ENCODE measurements at places on chromosomes 12 and 14.

DNA sequence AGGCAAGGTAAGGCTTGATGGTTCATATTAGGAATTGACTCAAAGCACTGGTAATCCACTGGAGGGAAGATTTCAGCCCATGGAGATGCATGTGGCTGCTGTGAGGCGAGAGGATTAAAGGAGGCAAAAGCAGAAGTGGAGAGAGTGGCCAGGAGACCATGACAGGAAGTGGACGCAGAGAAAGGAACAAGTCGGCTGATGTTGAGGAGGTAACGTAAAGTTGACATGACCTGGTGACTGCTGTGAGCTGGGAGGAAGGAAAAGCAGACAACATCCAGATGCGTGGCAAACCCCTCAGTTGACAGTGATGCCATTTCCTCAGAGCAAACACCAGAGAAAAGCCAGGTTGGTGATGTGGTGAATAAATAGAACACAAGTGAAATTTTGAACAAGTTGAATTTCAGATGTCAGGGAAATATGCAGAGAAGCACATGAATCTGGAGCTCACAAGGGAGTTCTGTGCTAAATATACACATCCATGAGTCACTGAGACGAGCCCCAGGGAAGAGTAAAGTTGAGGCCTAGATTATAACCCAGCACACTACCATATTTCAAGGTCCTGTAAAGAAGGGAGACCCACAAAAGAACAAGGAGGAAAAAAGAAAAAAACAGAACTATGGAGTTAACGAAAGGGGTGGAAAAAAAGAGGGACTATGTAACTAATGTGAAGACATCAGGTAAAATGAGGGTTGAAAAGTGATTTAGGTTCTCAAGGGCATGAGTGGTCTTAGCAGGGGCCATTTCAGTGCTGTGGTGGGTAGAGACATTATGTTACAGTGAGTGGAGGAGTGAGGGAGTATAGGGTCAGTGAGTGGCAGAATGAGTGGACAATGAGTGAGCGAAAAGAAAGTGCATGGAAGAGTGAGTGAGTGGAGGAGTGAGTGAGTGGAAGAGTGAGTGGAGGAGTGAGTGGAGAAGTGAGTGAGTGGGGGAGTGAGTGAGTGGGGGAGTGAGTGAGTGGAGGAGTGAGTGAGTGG lies 61.6 kb upstream of the GZMB start:
- DNase-seq, result no peak

DNA sequence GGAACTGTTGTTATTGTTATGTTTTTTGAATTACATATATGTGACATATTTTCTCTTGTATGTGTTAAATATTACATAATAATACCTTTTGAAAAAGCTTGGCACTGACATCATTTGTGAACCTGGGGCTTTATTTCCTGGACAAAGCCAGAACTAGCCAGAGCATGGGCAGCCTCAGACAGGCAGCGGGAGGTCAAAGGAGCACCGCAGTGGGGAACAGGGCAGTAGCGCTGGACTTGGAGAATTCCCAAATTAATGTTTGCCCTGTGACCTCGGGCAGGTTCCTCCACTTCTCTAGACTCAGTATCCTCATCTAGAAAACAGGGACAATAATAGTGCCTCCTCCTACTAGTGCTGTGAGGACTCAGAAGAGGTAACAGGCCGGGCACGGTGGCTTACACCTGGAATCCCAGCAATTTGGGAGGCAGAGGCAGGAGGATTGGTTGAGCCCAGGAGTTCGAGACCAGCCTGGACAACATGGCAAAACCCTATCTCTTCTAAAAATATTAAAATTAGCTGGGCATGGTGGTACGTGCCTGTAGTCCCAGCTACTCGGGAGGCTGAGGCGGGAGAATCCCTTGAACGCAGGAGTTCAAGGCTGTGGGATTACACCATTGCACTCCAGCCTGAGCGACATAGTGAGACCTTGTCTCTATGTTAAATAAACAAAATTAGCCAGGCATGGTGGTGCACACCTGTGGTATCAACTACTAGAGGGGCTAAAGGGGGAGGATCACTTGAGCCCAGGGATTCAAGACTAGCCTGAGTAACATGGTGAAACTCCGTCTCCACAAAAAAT lies 27.3 kb upstream of the ITPK1 start:
- DNase-seq, result no peak

DNA sequence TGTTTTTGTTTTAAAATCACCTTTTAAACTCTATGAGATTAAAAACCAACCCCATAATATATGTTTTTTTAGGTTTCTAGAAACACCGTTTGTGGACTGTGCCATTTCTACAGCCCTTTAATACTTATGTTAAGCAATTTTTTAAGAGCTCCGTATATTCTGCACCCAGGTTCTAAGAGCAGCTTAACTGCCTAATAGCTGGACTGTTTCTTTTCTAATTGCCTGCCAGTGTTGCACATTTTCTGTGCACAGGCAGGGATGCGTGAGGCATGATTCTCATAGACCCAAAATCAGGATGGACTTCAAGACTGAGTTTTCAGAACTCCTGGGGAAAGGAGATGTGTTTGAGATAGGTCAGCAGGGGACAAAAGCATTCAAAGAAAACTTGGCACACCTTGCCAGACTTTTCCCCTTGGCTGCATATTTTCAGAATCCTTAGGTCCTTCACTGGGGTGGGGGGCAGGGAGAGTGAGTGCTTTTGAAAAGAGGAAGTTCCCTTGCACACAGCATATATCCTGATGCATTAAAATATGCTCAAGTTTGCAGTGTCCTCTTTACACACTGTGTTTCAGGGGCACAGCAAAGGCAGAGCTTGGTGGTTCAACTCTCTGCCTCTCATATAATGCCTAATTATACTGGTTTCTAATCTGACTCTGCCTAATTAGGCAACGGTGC lies 27.9 kb downstream of the TMEM30B start:
- no peak for DNase-seq

DNA sequence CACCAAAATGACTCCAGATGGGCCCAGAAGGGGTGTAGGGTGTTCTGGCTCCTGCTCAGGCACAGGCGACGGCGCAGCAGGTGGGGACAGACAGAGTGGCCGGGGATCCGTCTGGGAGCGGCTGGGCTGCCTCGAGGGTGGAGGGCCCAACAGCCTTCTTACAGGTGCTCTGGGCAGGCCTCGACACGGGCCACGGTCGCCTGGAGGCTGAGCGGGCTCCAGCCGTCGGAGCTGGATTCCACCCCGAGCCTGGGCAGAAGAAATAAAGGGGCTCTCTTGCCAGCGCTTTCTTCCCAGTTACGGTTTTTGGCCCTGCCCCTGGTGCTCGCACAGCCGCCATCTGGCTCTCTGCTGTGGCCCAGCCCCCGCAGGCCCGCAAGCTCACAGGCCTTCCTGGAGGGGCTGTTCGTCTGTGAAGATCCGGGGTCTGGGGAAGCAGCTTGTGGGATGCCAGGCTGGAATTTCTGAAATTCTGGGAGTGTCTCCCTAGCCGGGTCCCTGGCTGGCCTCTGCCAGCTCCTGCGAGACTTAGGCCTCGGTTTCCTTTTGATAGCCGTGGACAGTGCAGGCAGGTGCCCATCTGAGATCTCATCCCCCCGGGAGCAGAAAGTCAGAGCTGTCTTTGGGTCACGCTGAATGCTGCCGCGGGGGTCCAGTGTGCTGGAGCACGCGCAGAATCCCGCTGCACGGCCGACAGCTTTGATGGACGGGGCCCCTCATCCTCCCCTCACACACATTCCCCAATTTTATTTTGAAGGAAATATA lies 122.7 kb downstream of the PAPOLA start:
- DNase-seq, result no peak

GRCh38 chr12:124588018-124588634 lies 20.7 kb upstream of the NCOR2 start:
- DNase-seq, result no peak

GRCh38 chr14:60594062-60594461 lies 55.2 kb downstream of the SIX1 start:
- no peak for DNase-seq

DNA sequence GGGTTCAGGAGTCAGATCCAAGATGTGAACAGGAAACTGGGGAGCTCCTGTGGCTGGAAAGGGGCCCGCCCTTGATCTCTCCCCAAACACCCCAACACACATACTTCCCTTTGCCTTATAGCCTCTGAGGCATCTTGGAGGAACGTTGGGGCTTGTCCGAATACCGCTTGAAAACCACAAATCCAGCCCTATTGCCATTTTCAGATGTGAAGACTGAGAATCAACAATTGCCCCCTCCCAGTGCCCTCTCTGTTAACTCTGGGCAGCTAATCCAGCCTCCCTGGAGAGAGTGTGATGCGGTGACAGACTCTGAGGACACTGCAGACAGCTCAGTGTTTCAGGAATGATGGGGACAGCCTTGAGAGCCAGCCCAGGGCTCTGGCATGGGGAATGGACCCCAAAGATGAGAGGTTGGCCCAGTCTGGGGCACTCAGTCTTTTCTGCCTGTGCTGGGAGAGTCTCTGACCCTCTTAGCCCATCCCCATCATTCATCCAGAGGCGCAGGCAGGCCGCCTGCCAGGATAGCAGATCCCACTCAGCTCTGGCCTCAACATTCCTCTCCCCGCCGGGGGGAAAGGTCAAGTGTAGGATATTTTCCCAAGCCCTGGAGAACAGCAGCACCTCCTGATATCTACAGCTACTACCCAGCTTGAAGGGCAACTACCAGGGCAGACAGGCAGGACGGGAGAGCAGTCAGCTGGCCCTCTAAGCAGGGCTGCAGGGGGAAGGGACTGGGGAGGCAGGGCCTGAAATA lies 24.6 kb upstream of the LTBP2 start:
- DNase-seq, result no peak

GRCh38 chr12:93778306-93778705 lies 101.1 kb downstream of the CRADD start:
- peak; percentile 82 for DNase-seq

GRCh38 chr14:94342334-94342934 lies 19.3 kb upstream of the SERPINA6 start:
- DNase-seq, result peak; percentile 97

- DNase-seq, result no peak
Measured at GRCh38 chr12:52300796-52301691, 9.7 kb upstream of the KRT81 start.

- peak; percentile 89 for DNase-seq
Measured at GRCh38 chr12:1429980-1430379, 164.4 kb downstream of the FBXL14 start.

DNA sequence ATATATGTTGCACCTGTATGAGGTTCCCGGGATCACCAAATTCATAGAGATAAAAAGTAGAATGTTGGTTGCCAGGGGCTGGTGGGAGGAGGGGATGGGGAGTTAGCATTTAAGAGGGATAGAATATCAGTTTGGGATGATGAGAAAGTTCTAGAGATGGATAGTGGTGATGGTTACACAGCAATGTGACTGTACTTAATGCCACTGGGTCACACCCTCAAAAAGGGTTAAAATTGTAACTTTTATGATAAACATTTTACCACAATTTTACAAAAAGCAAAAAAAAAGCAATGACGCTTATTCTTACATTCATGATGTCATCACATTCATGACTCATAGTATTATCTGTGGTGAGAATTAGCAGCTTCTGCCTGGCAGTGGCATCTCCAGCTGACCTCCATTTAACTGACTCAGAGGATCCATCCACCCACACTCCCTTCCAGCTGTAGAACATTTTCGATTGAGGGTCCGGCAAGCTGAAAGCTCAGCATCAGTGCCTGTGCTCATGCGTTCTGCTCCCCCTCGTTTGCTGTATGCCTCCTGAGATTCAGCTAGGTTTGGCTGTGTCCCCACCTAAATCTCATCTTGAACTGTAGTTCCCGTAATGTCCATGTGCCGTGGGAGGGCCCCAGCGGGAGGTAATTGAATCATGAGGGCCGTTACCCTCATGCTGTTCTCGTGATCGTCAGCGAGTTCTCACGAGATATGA lies 64.8 kb upstream of the TMEM260 start:
- DNase-seq, result peak; percentile 50

DNA sequence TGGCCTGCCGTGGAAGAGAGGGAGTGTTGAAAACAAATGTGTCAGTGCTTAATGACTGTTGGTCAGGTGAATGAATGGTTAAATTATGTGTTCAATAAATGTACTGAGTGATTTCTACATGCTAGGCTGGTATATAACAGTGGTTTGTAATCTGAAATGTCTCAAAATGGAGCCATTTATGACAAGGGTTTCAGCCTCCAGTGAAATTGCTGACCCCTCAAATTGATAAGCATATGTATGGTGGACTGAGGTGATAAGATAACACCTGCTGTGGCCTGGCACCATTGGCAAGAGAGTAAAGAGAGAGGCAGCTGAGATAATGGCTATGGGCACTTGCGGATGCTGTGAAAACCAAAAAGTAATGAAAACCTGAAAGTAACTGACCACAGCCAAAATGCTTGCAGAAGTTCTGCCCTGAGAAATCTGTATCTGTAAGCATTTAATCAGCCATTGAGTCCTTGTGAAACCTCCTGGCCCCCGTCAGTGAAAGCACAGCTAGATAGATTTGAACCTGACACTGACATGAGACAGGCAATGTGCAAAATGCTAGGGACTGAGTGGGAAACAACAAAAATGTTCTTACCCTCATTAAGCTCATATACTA lies 1.4 kb upstream of the BCAT1 start:
- DNase-seq, result no peak

- no peak for DNase-seq
Measured at GRCh38 chr14:96261053-96261452, 5.0 kb downstream of the BDKRB1 start.

- DNase-seq, result no peak
Measured at GRCh38 chr12:88433997-88434703, 146.1 kb downstream of the KITLG start.

DNA sequence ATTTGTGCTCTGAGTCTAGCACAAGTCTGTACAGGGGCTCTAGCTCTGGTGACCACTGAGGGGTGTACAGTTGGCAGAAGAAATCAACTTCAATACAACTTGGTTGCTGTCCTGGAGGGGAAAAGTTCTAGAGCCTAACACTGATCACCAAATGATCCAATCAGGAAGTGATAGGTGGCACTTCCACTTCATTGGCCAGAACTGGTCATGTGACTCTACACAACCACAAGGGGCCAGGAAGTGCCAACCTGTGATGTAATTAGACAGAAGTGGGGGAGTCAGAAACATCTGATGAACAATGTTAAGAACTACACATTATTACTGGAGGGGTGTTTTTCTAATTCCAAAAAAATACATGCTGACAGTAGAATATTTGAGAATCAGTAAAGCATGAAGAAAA lies 401.6 kb downstream of the VRK1 start:
- DNase-seq, result no peak

DNA sequence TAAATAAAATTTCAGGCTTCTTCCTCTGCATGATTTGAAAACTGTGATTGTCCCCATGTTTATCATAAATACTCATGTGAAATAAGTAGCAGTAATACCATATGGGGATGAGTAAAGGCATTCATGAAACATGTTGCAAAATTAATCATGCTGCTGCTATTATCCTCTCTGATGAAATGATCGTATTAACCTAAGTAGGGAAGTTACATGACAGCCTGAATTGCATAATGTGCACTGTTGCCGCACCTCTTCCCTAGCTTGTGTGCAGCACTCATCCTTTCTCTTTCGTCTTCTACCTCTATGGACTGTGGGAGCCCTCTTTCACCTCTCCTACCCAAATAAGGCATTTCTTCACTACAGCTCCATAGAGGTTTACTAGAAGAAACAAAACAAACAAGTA lies 367.6 kb downstream of the SOX5 start:
- DNase-seq, result no peak
